ENCODE measurements at places on chromosomes 1 and 21.
A peak's percentile ranks its signal among the peaks of the same experiment; 100 is the strongest.

DNA sequence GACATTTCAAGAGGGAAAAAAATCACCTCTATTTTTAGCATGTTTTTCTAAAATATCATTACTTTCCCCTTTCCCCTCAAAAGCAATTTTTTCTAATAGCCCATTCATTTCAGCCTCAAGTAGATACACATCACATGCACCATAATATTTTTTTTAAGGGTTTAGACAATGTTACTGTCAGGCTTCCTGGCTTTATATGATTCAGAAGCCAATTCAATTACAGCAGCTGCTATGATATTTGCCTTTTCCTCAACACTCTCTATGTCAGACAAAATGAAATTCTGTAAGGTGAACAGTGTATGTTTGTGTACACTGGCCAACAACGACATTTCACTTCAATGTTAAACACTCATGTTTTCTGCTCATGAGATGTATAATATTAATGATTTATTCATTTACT, 46.5 kb downstream of the OMA1 start:
- no peak for DNase-seq

DNA sequence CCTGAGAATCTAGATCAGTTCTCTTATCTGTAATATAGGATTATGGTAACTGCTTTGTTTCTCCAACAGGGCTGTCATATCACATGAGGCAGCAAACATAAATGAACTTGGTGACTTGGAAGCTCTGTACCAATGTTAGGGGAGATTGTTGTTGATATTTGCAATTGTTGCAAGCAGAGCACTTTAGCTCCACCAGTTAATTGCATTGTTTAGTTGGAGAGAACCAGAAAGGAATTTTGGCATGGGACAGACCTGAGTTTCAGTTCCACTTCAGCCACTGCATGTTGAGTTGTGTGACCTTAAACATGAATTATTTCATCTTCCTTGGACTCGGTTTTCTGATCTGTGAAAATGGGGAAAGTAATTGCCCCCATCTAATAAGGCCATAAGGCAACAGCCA, 142.3 kb upstream of the JUN start:
- DNase-seq = no peak

DNA sequence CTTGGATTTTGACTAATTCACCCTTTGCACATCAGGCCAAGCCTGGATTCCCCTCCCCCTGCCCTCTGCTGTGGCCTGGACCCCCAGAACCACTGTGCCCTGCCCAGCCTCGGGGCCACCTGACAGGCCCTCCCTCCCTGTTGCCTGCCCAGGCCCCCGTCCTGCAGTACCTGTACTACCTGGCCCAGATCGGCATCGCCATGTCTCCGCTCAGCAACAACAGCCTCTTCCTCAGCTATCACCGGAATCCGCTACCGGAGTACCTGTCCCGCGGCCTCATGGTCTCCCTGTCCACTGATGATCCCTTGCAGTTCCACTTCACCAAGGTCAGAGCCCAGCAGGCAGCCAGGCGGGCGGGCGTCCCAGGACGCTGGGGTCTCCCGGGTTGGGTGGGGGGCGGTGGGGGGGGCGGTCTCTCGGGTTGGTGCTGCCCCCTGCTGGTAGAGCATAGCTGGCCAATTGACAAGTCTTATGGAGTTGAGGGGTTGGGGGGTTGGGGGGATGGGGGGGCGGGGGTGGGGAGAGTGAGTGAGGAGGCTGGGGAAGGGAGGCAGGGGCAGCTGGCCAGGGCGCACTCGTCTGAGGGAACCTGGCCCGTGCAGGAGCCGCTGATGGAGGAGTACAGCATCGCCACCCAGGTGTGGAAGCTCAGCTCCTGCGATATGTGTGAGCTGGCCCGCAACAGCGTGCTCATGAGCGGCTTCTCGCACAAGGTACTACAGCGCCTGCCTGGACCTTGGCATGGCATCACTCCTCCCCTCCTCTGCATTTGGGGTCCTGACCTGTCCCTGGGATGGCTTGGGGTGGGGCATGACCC, 10.7 kb downstream of the AMPD2 start:
- no peak for DNase-seq

DNA sequence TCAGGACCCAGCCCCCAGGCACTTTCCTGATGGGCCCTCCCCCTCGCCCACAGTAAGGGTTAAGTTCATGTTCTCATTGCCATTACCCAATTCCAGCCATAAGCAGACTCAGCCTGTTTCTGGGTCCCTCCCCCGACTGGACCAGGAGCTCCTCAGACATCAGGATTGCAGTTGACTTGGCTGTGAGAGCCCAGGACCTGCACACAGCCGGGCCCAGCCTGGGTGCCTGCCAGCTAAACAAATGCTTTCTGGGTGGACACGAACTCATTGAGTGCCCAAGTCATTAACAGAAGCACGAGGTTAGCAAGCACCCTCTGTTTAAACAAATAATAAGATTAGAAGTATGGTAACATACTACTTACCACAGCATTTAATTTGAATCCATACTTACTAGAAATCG, 147.9 kb upstream of the POU3F1 start:
- DNase-seq = no peak

DNA sequence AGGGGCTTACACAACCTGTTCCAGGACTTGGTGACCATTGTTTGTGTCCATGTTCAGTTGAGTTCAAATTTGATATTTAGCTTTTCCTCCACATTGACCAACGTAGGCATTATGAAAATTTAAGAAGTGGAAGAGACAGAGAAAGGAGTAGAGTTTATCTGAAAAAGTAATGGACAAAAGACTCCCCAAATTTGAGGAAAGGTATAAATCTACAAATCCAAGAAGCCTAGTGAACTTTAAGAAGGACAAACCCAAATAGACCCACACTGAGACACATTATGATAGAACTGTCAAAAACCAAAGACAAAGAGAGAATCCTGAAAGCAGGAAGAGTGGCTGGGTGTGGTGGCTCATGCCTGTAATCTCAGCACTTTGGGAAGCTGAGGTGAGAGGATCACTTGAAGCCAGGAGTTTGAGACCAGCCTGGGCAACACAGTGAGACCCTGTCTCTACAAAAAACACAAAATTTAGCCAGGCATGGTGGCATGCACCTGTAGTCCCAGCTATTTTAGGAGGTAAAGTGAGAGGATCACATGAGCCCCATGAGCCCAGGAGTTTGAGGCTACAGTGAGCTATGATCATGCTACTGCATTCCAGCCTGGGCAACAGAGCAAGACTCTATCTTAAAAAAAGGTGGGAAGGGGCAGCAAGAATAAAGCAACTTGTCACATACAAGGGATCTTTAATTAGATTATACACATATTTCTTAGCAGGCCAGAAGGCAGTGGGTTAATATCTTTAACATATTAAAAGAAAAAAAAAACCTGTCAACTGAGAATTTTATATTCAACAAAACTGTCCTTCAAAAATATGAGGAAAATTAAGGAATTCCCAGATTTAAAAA, 41.0 kb upstream of the ERO1B start:
- no peak for DNase-seq

GRCh38 chr1:181152892-181153633, 64.6 kb downstream of the IER5 start:
- peak; percentile 72 for DNase-seq

DNA sequence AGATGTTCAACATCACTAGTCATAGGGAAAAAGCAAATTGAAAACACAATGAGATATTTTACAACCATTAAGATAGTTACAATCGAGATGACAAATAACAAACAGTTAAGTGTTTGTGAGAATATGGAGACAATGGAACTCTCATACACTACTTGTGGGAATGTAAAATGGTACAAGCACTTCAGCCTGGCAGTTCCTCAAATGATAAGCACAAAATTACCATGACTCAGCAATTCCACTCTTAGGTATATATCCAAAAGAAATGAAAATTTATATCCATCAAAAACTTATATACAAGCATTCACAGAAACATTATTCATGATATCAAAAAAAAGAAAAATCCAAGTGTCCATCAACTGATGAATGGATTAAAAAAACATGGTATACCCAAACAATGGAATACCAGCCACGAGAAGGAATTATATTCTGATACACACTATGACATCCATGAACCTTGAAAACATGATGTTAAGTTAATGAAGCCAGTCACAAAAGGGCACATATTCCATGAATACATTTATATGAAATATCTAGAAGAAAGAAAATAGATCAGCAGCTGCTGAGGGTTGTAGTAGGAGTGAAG, 76.4 kb downstream of the EVI5 start:
- no peak for DNase-seq

GRCh38 chr1:15755646-15756040, 3.0 kb upstream of the FBLIM1 start:
- no peak for DNase-seq

GRCh38 chr1:184563308-184563707, 176.5 kb downstream of the C1orf21 start:
- no peak for DNase-seq

- no peak for DNase-seq
Measured at GRCh38 chr1:193516755-193517388, 330.5 kb upstream of the B3GALT2 start.

- DNase-seq = no peak
Measured at GRCh38 chr21:35528116-35529042, 479.3 kb upstream of the RUNX1 start.

DNA sequence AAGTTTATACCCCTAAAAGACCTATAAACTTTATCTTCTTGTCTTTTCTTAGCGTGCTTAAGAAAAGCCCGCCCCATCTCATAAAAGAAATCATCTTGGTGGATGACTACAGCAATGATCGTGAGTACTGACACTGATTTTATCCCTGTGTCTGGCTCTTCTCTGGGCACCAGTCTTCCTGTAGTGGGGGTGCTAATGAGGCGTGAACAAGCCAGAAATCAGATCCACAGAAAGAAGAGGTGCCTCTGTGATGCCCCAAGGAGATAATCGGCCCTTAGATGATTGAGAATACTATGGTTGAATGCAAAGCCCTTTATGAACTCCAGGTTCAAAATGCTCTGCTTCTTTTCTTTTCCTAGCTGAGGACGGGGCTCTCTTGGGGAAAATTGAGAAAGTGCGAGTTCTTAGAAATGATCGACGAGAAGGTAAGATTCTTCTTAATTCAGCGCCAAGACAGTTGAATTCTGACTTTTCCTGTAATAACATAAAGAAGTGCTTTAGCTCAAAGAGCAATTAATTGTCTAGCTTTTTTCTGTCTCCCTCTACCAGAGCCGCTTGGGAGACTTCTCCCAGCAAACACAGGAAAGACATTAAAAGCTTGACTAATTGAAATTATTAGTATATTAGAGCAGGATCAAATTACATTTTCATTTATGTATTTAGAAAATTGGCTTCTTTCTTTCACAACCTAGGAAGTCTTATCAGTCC, 169.4 kb downstream of the GALNT2 start:
- DNase-seq = no peak

Data from ascending aorta (tissue), 2 donors.